ENCODE measurements at places on chromosomes 1 and 21.

DNA sequence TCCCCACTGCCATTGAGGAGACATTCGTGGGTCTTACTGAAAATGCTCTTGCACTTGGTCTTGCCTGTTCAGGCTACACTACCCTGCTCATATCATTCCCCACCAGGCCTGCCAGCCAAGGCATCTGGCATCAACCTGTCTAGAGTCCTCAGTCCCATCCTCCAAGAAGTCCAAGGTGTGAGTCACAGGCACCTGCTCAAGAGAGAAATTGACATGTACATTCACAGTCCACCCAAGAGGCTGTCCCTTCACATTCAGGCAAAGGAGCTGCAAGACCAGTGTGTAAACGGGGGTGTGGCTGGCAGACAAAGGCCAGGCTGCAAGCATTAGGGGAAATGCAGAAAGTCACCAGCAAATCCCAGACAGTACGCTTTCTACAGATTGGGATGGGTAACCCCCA, 13.1 kb upstream of the PLA2G2C start:
- no peak overlapping the region for H3K4me3 ChIP-seq
- H3K27me3 ChIP-seq: peaks cover 49% of the 10 kb centered on the region
- H3K27ac ChIP-seq: no peak overlapping the region
- no peaks in the 10 kb centered on the region for H3K4me1 ChIP-seq

DNA sequence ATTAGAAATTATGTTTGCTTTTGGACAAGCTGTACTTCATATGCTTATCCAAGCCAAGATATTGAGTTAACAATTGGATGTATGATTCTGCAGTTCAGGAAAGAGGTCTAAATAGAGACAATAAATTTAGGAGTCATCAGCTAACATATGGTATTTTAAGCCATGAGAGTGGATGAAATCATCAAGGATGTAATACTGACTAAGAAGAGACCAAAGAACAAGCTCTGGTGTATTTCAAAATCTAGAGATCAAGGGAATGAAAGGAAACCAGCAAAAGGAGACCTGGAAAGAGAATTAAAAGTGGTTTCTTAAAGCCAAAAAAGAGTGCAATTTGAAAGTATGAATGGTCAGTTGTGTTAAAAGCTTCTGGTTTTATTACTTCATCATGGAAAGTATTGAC, 183.6 kb upstream of the BEND5 start:
- no peak for DNase-seq
- no peaks in the 10 kb centered on the region for H3K4me1 ChIP-seq
- no peaks in the 10 kb centered on the region for H3K36me3 ChIP-seq

DNA sequence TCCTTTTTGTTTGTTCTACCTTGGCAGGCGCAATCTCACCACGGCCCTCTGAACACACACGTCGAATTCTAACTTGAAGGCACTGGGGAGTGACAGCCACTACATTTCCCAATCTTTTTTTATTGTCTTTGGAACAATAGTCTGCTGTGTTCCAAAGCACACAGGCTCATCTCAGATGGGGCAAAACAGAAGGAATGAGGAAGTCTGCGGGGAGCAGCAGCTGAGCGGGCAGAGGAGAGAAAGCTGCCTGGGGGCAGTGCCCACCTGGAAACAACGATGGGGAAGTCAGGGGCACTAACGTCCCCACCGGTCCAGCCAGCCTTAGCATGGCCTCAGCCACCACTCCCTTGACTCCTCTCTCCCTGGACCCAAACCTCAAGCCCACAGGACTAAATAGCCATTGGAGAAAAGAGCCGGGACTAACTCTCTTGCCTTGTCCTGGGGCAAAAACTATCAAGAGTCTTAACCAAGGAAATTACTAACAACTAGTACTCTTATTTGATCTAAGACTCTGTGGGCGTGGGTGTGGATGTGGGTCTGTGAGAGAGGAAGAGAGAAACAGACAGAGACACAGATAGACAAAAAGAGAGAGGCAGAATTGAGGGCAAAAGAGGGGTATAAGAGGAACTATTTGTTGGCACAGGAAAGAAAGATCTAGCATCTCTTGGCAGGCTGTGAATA, 34.2 kb downstream of the SYF2 start:
- no peaks in the 10 kb centered on the region for H3K36me3 ChIP-seq
- no peak overlapping the region for H3K4me3 ChIP-seq
- H3K4me1 ChIP-seq: peaks cover 64% of the 10 kb centered on the region

GRCh38 chr1:237811633-237812032, 79.1 kb downstream of the ZP4 start:
- no peaks in the 10 kb centered on the region for H3K36me3 ChIP-seq
- no peak for DNase-seq
- no peak overlapping the region for H3K27ac ChIP-seq
- H3K4me1 ChIP-seq: no peaks in the 10 kb centered on the region
- no peak overlapping the region for H3K4me3 ChIP-seq
- no peaks in the 10 kb centered on the region for H3K27me3 ChIP-seq

DNA sequence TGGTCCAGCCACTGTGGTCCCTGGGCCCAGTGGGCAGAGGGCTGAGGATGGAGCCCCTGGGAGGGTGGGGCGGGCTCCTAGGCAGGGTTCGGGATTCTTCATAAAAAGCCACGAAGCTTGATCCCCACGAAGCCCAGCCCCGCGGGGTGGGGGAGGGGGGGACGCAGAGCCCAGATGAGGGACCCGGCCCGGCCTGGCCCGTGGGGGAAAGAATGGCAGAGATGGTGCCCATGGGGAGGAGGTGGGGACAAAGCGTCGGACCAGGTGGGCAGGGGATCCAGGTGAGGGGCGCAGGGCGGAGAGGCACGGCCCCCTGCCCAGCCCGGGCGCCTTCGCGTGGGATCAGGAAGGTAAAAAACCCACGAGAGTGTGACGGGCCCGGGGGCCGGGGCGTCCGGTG, 6.0 kb upstream of the SMIM12 start:
- H3K27me3 ChIP-seq: peaks cover 83% of the 10 kb centered on the region
- no peak overlapping the region for H3K27ac ChIP-seq
- H3K4me1 ChIP-seq: peaks cover 4% of the 10 kb centered on the region
- DNase-seq: no peak
- no peaks in the 10 kb centered on the region for H3K36me3 ChIP-seq
- peak overlapping the region; percentile 38 for H3K4me3 ChIP-seq

DNA sequence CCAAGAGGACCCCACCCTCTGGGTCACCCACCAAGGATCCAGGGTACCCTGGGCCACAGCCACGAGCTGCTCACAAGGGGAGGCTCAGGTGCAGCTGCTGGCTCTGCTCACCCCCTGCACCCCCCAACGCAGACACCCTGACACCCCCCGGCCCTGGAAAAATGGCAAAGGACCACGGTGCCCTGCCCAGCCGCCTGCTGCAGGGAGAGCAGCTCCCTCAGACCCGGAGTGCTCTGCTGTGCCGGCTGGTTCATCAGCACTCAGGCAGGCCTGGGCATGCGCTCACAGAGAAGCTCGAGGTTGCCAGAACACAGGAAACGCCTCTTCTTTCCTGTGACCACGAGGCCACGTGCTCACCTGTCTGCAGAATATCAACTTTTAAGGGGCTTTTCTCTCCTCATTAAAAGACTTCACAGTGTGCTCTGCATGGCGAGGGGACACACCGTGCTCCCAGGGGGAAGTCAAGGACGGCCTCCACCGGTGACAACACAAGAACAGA, 4.3 kb upstream of the C1QTNF12 start:
- H3K4me3 ChIP-seq: no peak overlapping the region
- H3K27ac ChIP-seq: peak overlapping the region; percentile 32
- peaks cover 13% of the 10 kb centered on the region for H3K4me1 ChIP-seq
- H3K36me3 ChIP-seq: peaks cover 19% of the 10 kb centered on the region
- DNase-seq: no peak
- peaks cover 15% of the 10 kb centered on the region for H3K27me3 ChIP-seq

GRCh38 chr1:203996126-203996525, 76.8 kb upstream of the SOX13 start:
- H3K4me3 ChIP-seq: no peak overlapping the region
- peak; percentile 45 for DNase-seq
- H3K27ac ChIP-seq: peak overlapping the region; percentile 69
- peaks cover 10% of the 10 kb centered on the region for H3K36me3 ChIP-seq

DNA sequence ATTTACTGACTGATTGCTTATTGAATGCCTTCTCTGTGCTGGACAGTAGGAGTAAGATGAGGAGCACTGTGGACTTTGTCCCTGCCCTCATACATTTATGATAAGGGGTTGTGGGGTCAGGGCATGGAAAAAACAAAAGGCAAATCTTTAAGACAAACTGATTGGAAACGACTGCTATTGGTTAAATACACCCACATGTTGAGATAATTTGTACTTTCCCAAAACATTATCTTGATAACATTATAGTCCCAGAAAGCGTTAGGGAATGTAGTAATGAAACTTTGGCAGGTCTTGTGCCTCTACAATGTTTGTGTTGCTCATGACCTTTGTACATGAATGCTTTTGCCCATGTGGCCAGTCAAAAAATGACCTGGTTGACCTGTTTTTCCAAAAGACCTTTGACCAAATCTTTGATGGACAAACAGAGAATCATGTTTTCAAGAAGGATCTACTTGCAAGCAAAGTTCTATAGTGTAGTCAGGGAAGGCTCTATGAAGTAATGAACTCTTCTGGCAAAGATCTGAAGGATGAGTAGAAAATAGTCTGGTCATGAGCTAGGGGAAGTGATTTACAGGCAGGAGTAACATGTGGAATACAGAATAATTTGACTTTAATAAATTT, 50.9 kb downstream of the LEPR start:
- H3K36me3 ChIP-seq: peaks cover 9% of the 10 kb centered on the region
- no peaks in the 10 kb centered on the region for H3K4me1 ChIP-seq
- H3K27me3 ChIP-seq: no peaks in the 10 kb centered on the region
- H3K27ac ChIP-seq: peak overlapping the region; percentile 10
- H3K4me3 ChIP-seq: no peak overlapping the region
- DNase-seq: no peak

GRCh38 chr1:31387612-31388011, 14.7 kb upstream of the FABP3 start:
- H3K27ac ChIP-seq: no peak overlapping the region
- peaks cover 2% of the 10 kb centered on the region for H3K27me3 ChIP-seq
- H3K36me3 ChIP-seq: no peaks in the 10 kb centered on the region
- DNase-seq: no peak
- H3K4me3 ChIP-seq: no peak overlapping the region

GRCh38 chr1:246527402-246528088, 20.5 kb upstream of the SMYD3 start:
- H3K27ac ChIP-seq: no peak overlapping the region
- DNase-seq: no peak
- H3K4me3 ChIP-seq: no peak overlapping the region

- H3K27me3 ChIP-seq: no peaks in the 10 kb centered on the region
- no peak for DNase-seq
- H3K27ac ChIP-seq: no peak overlapping the region
- no peak overlapping the region for H3K4me3 ChIP-seq
- no peaks in the 10 kb centered on the region for H3K4me1 ChIP-seq
Measured at GRCh38 chr1:188027613-188028012, 1198.9 kb downstream of the PLA2G4A start.

DNA sequence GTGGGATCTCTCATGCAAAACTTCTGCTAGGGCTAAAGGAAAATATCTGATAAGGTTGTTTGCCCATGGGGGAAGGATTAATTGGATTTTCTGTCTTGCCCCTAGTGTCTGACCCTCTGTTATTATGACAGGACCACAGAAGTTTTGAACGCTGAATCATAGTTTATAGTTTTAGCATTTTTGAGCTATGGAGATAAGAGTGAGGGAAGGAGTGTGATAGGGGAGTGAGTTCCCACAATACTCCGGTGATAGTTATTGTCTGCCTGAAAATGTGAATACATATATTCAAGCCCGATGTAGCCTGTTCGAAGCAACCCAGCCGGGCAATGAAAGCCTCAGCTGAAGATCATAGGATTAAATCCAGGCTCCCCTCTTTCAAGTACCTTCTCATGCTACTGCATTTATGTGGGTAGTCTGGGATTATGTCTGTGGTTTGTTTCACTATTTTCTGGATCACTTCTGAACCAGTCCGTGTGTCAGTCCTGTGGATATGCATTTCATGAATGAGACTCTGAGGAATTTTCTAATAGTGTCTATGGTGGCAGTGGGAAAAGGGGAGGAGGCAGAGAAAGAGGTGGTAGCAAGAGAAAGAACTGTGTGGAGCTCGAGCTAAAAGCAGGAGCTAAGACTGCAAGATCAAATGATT, 258.7 kb downstream of the DISC1 start:
- no peaks in the 10 kb centered on the region for H3K4me1 ChIP-seq
- H3K4me3 ChIP-seq: no peak overlapping the region
- no peaks in the 10 kb centered on the region for H3K36me3 ChIP-seq
- no peak overlapping the region for H3K27ac ChIP-seq
- H3K27me3 ChIP-seq: peaks cover 2% of the 10 kb centered on the region
- DNase-seq: no peak

DNA sequence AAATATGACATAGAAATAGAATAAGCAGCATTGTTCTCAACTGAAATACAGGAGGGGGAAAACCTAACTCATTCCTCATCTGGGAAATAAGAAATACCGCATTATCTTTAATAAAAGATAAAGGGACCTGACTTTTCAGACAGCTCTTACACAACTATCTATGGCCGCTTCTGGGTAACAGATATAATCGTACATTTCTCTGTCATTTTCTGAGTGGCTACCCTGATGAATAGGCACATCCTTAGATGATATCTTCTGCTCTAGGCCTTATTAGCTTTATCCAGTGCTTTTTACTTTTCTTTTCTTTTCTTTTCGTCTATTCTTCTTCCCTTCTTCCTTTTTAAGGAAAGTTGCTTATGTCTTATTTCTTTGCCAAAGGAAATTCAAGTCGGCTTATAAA, 356.9 kb upstream of the GREM2 start:
- no peak overlapping the region for H3K4me3 ChIP-seq
- no peak overlapping the region for H3K27ac ChIP-seq
- no peak for DNase-seq
- H3K4me1 ChIP-seq: no peaks in the 10 kb centered on the region
- no peaks in the 10 kb centered on the region for H3K36me3 ChIP-seq
- H3K27me3 ChIP-seq: peaks cover 3% of the 10 kb centered on the region

Data from nephron progenitor cell (in vitro differentiated cells).